ENCODE measurements at places on chromosomes 7 and 10. TPM values are rescaled to one million over a fixed set of nuclear protein-coding genes. Genes with fewer than 3 reads are reported as not detected.

BLNK gene
- total RNA-seq = not detected

HOXA10 gene
- not detected for total RNA-seq

CCL24 gene
- total RNA-seq = not detected

PNLIPRP3 gene
- not detected for total RNA-seq

KNDC1 gene
- 0.29 TPM for total RNA-seq

GNG11 gene
- total RNA-seq = 48.0 TPM

Data from cardiac ventricle fibroblast (primary cell).